A549 treated with ZK216348 at 1 μM for 4 hours (cell line): ENCODE measurements at places on chromosomes 7 and 10. TPM values are rescaled to one million over a fixed set of nuclear protein-coding genes. Genes with fewer than 3 reads are reported as not detected.

The TMEM72 gene
- not detected in 5 replicates for total RNA-seq

The PLPP4 gene
- 0.25 TPM in 1 of 5 replicates, not detected in the others for total RNA-seq

The STOX1 gene
- total RNA-seq = 0.52 to 1.1 TPM (median 0.74 TPM) in 5 replicates

The MGMT gene
- 5.6 to 7.4 TPM (median 7.1 TPM) in 5 replicates for total RNA-seq

The SPDYE2 gene
- not detected in 5 replicates for total RNA-seq

The STRIP2 gene
- total RNA-seq = 6.0 to 8.0 TPM (median 6.2 TPM) in 5 replicates

The FGFR2 gene
- total RNA-seq = 0.31 to 0.68 TPM (median 0.45 TPM) in 5 replicates

The OR2A1 gene
- total RNA-seq = not detected in 5 replicates

The UTF1 gene
- total RNA-seq = not detected in 5 replicates

The WEE2 gene
- not detected in 5 replicates for total RNA-seq

The TMEM213 gene
- total RNA-seq = not detected in 5 replicates

The CALHM3 gene
- total RNA-seq = 0.27 to 0.55 TPM (median 0.32 TPM) in 5 replicates

The PAOX gene
- total RNA-seq = 1.6 to 2.2 TPM (median 1.9 TPM) in 5 replicates

The PIK3AP1 gene
- total RNA-seq = 0.47 to 0.99 TPM (median 0.63 TPM) in 5 replicates

The ZNF107 gene
- total RNA-seq = 1.3 to 3.3 TPM (median 2.6 TPM) in 5 replicates

The CFAP58 gene
- total RNA-seq = 0.08 to 0.62 TPM (median 0.11 TPM) in 5 replicates

The LIPM gene
- total RNA-seq = not detected in 5 replicates

The FANK1 gene
- total RNA-seq = 2.6 to 3.7 TPM (median 3.2 TPM) in 5 replicates

The MSS51 gene
- 0.40 to 0.65 TPM (median 0.62 TPM) in 5 replicates for total RNA-seq

The NPSR1 gene
- not detected in 5 replicates for total RNA-seq

The TEX36 gene
- not detected in 5 replicates for total RNA-seq
